ENCODE measurements at places on chromosomes 2 and 18. TPM values are rescaled to one million over a fixed set of nuclear protein-coding genes. Genes with fewer than 3 reads are reported as not detected.

GRCh38 chr18:9642799-9643462, 28.6 kb upstream of the PPP4R1 start:
- no peak for DNase-seq

- DNase-seq = peak; percentile 91
Measured at GRCh38 chr18:48781163-48781987, 169.4 kb downstream of the SMAD7 start.

DNA sequence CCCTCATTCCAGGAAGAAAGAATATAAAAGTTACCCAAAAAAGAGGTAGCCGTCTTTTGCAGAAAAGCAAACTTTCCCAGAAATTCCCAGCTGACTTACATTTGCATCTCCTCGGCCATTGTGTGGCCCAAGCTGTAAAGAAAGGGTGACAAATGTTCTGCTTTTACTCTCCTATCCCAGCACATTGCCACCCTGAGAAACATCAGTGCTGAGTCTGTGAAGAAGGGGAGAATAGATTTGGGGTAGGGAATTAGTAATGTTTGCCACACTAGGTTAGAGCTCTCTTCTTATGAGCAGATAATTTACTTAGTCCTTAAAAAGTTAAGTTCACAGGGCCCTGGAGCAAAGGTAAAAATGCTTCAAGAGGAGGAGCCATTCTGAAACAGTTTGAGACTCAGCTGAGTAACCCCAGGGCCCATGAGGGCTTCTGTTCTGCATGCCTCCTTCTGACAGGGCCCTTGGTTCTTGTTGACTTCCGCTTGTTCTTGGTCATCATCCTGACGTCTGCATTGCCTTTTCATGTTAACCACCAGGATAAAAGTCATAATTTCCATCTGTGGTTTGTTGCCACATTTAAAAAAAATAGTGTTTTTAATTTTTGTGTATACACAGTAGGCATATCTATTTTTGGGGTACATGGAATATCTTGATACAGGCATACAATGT, 550.7 kb downstream of the RNF144A start:
- DNase-seq = no peak

DNA sequence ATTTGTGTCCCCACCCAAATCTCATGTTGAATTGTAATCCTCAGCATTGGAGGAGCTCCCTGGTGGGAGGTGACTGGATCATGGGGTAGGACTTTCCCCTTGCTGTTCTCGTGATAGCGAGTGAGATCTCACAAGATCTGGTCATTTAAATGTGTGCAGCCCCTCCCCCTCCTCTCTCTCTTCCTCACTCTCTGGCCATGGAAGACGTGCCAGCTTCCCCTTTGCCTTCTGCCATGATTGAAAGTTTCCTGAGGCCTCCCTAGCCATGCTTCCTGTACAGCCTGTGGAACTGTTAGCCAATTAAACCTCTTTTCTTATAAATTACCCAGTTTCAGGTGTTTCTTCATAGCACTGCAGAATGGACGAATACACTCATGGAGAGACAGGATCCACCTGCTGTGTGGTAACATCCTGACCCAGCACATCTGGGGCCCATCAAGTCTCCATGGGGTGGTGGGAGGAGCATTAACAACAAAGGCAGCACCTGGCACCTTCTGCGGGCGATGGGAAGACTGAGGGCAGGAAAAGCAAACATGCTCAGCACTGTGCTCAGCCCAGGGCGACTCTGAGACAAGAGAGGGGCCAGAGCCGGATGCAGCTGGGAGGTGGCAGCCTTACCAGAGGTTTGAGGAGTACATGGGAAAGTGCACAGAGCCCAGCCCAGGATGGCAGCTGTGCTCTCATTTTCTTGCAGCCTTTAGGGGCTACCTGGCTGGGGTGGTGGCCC, 16.2 kb upstream of the ALPP start:
- no peak for DNase-seq

DNA sequence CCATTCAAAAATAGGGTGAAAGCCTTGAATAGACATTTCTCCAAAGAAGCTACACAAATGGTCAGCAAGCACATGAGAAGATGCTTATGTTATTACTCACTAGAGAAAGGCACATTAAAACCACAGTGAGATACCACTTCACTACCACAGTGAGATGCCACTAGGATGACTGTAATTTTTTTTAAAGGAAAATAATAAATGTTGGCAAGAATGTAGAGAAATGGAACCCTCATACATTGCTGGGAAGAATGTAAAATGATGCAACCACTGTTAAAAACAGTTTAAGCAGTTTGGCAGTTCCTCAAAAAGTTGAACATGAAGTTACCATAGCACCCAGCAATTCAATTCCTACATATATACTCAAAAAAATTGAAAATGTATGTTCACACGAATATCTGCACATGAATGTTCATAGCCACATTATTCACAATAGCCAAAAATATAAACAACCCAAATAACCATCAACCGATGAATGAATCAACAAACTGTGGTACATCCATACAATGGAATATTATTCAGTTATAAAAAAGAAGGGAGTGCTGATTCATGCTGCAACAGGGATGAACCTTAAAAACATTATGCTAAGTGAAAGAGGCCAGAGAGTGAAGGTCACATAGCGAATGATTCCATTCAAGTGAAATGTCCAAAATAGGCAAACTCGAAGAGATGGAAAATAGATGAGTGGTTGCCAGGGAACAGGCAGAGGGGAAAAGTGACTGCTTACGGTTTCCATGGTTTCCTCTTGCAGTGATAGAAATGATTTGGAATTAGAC, 156.2 kb upstream of the NDUFV2 start:
- DNase-seq = no peak

DNA sequence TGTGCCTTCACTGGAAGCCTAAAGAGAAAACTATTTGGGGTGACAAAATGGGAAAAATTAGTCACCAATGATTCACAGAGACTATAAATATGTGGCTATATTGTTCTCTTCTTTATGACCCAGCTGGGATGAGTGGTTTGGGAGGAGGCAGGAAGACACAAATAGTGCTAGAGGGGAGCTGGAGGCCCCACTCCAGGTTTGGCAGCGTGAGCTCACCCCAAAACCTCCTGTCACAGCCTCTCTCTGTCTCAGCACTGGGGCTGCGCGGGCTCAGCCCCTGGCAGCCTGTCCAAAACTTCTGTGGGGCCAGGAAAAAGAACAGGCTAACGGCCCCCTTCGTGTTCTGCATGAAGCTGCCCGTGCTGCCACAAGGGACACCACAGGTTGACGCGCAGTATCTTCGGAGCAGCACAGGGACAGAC, 73.2 kb upstream of the LCLAT1 start:
- no peak for DNase-seq

DNA sequence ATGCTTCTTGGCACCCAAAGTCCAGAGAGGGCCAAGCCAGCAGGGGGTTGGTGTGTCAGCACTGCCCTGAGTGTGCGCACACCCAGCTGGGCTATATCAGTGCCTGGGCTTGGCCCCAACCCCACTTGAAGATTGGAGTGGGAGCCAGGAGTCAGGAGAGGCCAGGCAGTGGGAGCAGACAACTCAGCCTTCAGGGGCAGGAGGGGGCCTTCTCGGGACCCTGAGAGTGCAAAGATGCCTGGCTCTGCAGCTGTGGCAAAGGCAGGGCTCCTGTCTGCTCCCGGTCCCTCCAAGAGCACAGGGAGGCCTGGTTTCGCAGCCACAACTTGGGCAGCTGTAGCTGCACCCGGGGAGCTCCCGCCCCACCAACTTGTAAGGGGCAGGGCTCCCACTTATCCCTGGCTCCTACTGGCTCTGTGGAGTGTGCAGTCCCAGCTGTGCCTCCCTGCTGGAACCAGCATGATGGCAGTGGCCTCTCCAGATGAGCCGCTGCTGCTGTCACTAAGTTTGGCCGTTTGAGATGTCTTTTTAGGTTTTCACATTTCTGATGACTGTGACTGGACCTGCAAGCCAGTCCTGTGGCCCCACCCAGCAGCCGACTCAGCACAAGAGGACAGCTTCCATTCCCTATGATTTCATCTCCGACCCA, 148.8 kb upstream of the HS6ST1 start:
- no peak for DNase-seq

DNA sequence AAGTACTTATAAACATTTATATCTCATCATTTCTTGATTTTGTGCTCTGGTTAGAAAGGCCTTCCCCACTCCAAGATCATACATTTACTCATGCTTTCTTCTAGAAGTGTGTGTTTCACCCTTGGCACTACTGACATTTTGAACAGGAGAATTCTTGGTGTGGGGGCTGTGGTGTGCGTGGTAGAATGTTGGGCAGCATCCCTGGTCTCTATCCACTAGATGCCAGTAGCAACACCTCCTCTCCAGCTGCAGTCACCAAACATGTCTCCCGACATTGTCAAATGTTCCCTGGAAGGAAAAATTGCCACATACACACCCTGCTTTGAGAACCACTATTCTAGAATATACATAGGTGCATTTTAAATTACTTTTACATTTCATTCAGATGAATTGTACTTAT, 8.7 kb upstream of the TGIF1 start:
- no peak for DNase-seq

DNA sequence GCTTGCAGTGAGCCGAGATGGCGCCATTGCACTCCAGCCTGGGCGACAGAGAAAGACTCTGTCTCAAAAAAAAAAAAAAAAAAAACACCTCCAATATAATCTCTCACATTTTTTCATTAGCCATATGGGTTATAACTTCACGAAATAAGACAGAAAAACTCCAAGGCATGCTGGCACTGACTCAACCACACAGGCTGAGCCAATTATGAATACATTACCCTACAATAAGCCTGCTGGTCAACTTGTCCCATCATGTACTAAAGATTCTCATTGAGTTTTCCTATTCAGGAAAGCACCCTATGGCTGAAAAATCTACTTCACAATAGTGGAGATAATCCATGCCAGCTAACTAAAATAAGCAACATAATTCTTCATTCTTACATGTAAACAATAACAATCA, 12.8 kb upstream of the MAP3K20 start:
- DNase-seq = no peak

The HOXD1 gene
- total RNA-seq = not detected

The QPCT gene
- 2.4 TPM for total RNA-seq

All from hematopoietic multipotent progenitor cell (in vitro differentiated cells).